ENCODE measurements at places on chromosomes 1 and 21.
A peak's percentile ranks its signal among the peaks of the same experiment; 100 is the strongest.

DNA sequence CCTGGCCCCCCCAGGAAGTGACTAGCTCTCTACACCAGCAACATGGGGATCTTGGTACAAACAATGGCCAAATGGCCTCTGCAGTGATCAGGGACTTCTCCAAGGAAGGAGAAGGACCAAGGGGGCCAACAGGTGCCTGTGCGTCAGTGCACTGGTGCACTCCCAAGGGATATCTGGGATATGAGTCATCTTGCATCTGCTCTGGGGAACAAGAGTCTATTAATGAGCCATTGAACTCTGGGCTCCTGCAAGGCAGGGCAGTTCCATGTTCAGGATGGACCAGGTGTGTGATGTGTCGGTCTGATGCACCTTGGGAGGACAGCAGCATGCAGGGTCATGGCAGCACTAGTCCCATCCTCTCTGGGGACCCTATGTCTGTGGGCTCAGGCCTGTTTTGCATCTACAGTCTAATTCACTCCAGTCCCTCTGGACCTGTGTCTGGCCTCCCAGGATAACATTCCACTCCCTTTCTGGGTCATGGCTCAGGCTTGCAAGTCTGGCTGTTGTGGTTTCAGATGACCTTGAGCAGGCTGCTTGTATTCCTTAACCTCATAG, 125.3 kb downstream of the TRABD2B start:
- DNase-seq, result no peak

- no peak for DNase-seq
Measured at GRCh38 chr1:113118266-113118665, 45.3 kb downstream of the LRIG2 start.

- no peak for DNase-seq
Measured at GRCh38 chr21:44012474-44013379, 618 bp downstream of the TRAPPC10 start.

- no peak for DNase-seq
Measured at GRCh38 chr1:84835169-84835568, 57.8 kb downstream of the LPAR3 start.

GRCh38 chr1:101050869-101051268, 25.3 kb upstream of the DPH5 start:
- no peak for DNase-seq

DNA sequence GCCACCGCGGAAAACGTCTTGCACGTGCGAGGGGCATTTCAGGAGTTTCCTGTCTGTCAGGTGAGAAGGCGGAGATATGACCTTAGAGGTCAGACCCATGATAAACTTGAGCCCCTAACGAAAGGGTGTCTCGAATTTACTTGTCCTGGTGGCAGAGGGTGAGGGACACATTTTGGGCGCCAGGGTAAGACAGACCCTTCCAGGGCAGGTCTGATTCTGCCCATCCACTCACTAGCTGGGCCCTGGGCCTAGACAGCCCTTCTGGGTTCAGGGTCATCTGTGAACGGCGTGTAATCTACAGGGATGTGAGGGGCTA, 395 bp upstream of the CSRP1 start:
- DNase-seq, result no peak

- no peak for DNase-seq
Measured at GRCh38 chr21:38631676-38632075, 133.4 kb upstream of the ERG start.

- DNase-seq, result no peak
Measured at GRCh38 chr1:89607156-89607555, 25.8 kb upstream of the LRRC8C start.

- no peak for DNase-seq
Measured at GRCh38 chr1:25425098-25426085, 4.8 kb upstream of the RHCE start.

DNA sequence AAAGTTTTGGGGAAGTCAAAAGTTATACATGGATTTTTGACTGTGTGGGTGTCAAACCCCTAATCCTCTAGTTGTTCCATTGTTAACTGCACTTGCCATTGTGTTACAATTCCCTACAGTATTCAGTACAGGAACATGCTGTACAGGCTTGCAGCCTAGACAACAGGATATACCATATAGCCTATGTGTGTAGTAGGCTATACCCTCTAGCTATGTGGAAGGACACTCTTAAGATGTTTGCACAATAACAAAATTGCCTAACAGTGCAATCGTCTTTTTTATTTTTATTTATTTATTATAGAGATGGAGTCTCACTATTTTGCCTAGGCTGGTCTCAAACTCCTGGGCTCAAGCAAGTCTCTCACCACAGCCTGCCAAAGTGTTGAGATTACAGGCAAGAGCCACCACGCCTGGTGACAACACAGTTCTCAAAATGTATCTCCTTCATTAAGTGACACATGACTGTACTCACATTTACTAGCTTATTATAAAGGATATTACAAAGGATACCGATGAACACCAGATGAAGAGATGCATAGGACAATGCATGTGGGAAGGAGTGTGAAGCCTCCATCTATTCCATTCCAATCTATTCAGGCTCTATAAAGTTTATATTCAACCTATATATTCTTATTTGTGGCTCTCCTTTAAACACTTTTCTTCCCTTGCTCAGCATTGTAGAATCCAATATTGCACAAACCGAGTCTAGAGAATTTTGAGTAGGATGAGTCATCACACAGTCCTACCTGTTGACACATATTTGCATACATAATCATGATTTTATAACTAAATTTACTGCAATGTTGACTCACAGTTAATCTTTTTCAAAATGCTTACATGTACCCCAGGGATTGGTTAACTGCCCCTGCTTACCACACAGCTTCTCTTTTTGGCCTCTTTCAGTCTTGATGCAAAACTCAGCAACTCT, 28.4 kb upstream of the CEP350 start:
- peak; percentile 29 for DNase-seq

- no peak for DNase-seq
Measured at GRCh38 chr1:26597629-26598039, 68.1 kb downstream of the RPS6KA1 start.

- no peak for DNase-seq
Measured at GRCh38 chr1:185213091-185213490, 56.1 kb downstream of the SWT1 start.

DNA sequence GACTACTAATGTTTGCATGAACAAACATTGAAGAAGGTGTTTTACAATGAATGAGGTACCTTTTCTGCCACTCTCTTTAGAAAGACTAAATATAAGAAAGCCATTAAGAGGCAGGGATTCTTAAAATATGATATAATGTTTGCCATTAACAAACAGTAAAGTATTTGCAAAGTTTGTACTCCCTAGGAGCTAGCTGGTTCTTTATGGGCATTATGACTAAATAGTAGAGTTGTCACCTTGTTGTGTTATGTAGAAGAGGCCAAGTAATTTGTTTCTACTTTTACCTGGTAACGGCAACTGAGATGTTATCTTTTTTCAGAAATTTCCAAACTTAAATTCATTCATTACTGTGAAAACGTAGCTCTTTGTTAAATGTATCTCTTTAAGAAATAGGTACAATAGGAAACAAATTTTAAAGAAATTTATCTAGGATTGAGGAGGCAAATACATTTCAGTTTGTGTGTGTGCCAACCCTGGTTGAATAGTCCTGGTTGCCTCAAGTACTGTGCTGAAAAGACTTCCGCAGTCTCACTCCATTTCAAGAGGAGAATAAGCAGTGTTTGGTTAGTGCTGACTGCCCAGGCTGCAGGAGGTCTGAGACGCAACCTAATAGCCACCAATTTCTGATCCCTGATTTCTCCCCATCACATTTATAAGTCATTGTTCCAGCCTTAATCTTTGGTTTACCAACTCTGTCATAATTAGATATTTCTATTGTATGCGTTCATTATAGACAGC, 52.1 kb downstream of the WDR3 start:
- no peak for DNase-seq

GRCh38 chr1:183142171-183142570, 43.9 kb upstream of the LAMC2 start:
- no peak for DNase-seq

DNA sequence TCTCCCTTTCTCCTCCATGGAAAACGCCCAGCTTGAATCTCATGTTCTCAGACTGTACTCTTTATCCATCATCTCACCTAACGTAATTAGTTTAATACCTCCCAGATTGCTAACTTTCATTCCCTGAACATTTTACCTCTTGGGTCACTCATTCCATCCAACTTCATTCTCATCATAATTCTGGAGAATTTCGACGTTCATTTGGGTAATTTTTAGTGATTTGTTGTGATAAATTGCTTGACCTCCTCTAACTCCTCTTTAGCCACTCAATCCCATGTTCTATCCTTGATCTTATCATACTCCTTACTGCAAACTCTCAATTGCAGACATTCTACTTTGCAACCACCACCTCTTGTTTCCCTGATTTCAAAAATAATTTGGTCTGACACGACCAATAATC, 28.4 kb downstream of the RPE65 start:
- DNase-seq, result no peak

- no peak for DNase-seq
Measured at GRCh38 chr1:204600968-204601367, 84.6 kb downstream of the LRRN2 start.

- no peak for DNase-seq
Measured at GRCh38 chr1:230900984-230901383, 32.7 kb upstream of the C1orf198 start.

GRCh38 chr1:216049741-216050430, 373.4 kb downstream of the USH2A start:
- no peak for DNase-seq

GRCh38 chr1:25729790-25730644, 70.0 kb upstream of the SELENON start:
- no peak for DNase-seq

DNA sequence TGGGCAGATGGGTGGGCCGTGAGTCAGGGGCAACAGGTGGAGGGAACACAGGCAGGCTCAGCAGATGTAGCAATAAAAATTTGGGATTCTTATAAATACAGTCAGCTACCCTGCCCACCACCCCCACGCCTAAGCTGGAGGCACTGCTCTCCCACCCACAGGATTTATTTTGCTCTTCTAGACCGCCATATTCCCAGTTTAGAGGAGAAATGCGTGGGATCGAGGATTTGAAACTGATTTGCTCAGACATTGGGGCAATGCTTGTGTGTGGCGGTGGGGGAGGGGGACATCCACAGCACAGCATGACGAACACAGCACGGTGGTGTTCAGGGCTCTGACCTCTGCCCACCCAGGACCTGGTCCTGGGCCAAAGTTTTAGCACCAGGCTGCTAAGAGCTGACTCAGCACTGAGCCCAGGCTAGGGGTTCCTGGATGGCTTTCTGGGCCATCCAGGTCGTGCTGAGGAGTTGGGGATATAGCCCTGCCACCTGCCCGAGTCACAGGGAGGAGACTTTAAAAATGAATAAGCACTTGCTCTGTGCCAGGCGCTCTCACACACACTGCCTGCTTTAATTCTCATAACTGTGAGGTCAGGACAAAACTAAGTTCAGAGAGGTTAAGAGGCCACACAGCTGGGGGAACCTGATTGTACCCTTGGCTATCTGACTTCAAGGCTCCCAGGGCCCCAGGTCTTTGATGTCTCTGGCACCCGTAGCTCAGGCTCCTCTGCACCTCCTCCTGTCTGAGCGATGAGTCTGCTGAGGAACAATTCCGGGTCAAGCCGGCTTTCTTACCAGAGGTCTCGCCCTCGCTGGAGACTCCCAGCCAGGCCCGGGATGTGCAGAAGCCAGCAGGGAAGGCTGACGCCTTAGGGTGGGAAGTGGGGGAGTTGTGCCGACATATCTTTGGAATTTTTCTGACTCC, 29.4 kb upstream of the CSF1 start:
- DNase-seq, result no peak

GRCh38 chr21:33686386-33686785, 44.1 kb downstream of the ITSN1 start:
- DNase-seq, result no peak

- peak; percentile 53 for DNase-seq
Measured at GRCh38 chr1:228490120-228491078, 3.2 kb downstream of the RNF187 start.

- no peak for DNase-seq
Measured at GRCh38 chr21:15001113-15001512, 63.7 kb downstream of the NRIP1 start.

- DNase-seq, result no peak
Measured at GRCh38 chr1:115461526-115461925, 123.5 kb upstream of the NGF start.

- peak; percentile 30 for DNase-seq
Measured at GRCh38 chr1:96306809-96307560, 414.6 kb upstream of the PTBP2 start.

DNA sequence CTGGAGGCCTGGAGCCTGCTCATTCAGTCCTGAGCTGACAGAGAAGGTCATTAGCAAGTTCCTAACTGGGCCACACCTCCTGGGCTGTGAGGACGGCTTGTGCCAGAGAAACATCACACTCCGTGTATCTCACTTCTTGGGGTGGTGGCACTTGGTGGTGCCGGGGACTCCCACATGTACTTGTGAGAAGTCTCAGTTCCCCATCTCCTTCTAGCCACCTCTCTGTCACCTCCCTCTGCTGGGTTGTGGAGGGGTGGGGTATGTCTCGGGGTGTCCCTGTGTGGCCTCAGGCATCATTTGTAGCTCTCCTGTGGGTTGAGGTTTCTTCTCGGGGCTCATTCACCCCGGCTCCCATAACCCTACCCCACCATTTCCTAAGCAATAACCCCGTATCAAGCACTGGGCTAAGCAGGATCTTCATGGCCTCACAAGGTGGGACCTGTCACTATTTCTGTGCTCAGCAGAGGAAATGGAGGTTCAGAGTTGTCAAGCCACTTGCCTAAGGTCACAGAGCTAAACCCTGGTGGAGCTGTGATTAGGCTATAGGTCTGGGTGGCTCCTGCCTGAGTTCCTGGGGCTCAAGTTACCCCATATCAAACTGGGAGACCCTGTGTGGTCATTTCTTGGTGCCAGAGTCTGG, 62.5 kb downstream of the UBIAD1 start:
- DNase-seq, result no peak

DNA sequence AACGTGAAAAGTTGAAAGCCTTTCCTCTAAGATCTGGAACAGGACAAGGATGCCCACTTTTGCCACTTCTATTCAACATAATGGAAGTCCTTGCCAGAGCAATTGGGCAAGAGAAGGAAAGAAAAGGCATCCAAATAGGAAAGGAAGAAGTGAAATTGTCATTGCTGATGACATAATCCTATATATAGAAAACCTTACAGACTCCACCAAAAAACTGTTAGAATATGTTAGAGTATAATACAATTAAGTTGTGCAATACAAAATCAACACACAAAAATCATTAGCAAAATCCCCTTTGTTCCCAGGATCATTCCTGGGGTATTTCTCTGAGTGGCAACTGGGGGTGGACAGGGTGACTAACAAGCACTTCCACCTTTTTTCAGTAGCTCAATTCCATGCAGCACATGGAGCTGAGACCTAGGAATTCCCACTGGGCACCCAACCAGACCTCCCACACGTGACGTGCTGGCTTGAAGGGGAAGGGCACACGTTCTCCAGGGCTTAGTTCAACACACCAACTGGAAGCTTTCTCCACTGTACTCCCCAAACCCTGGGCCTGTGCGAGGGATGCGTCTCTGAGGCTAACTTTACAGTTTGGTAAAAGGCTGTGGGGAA, 9.6 kb downstream of the STUM start:
- DNase-seq, result no peak

DNA sequence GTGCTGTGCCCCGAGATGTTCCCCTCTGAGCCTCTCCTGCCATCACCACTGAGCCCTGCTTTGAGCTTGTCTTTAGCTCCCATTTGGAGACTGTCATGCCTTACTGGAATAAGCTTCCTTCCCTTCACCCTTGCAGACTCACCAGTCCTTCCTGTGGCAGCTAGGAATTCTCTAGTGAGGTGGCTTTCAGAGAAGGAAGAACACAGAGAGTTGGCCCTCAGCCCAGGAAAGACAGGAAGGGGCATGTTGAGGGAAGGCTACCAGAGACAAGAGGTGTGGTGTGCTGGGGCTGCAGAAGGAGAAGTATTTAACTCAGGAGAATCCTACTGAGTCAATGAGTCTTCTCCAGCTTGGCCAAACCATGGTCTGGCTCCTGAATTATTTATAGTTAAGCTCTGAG, 76.3 kb downstream of the UCK2 start:
- no peak for DNase-seq

- DNase-seq, result no peak
Measured at GRCh38 chr1:43184388-43184787, 12.3 kb downstream of the CFAP57 start.

Data from fibroblast of the conjunctiva (primary cell).